ENCODE measurements at places on chromosomes 16 and 17. TPM values are rescaled to one million over a fixed set of nuclear protein-coding genes. Genes with fewer than 3 reads are reported as not detected.

Gene KRTAP1-1
- total RNA-seq, result not detected

Gene RRAD
- total RNA-seq, result not detected

Gene ITGB3
- 1.9 TPM for total RNA-seq

Gene STH
- total RNA-seq, result not detected

Gene LONP2
- 19.5 TPM for total RNA-seq

Gene CCNF
- 64.7 TPM for total RNA-seq

Gene SNX20
- total RNA-seq, result not detected

Gene KRT14
- not detected for total RNA-seq

Measured in HT1080 (cell line).